Left renal cortex interstitium (tissue), 4 donors: ENCODE measurements at places on chromosomes 7 and 10.
A peak's percentile ranks its signal among the peaks of the same experiment; 100 is the strongest.

DNA sequence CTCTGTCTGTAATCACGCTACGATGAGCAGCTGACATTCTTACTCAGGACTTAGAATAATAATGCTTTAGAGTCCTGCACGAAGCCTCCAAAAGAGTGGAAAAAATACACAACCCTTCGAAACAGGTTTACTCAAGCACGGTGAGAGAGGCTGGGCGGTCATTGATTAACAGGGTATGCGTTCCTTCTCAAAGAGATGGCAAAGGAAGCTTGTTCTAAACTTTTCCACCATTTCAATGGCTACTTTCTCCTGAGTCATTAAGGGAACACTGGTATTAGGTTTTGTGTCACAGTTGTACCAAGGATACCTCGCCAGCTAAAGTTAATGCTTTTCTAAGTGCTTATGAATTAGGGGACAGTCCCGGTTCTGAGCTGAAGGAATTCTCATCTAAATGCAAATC, 141.9 kb upstream of the RHEB start:
- peak; percentile 40 for DNase-seq

- no peak for DNase-seq
Observed at GRCh38 chr7:13982940-13983677, 6.4 kb downstream of the ETV1 start.

GRCh38 chr10:69899727-69900595, 98.3 kb downstream of the COL13A1 start:
- no peak for DNase-seq

GRCh38 chr7:2466675-2467074, 9.5 kb downstream of the GRIFIN start:
- no peak for DNase-seq

- no peak for DNase-seq
Observed at GRCh38 chr10:75972491-75973276, 541.3 kb downstream of the LRMDA start.

DNA sequence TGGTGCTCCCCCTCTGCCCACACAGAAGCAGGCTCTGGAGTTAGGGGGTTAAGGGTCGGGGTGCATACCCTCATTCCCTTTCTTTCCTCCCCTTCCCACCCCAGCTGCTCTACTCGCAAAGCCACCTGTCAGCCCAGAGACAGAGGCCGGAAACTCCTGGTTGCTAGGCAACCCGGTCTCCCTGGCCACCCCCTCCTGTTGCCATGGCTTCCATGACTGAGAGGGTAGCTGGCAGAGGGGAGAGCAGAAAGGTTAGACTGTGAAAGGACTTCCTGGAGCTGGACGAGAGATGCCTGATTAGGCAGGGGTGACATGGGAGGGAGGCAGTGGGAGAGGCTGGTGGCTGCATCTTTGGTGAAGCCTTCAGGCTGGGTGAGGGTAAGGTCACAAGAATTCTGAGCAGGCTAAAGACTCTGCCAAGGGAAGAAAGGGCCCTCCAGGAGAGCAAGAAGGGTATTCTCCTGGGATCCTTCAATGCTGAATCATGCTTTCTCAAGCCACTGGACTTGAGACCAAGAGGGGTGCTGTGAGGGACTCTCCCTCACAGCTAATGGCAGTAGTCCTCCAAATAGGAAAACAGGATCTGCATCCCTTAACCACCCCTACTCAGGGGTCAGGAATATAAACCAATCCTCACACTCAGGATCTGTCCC, 5.4 kb downstream of the PSD start:
- DNase-seq: no peak

GRCh38 chr7:44881610-44882009, 3.7 kb downstream of the PURB start:
- DNase-seq: no peak

DNA sequence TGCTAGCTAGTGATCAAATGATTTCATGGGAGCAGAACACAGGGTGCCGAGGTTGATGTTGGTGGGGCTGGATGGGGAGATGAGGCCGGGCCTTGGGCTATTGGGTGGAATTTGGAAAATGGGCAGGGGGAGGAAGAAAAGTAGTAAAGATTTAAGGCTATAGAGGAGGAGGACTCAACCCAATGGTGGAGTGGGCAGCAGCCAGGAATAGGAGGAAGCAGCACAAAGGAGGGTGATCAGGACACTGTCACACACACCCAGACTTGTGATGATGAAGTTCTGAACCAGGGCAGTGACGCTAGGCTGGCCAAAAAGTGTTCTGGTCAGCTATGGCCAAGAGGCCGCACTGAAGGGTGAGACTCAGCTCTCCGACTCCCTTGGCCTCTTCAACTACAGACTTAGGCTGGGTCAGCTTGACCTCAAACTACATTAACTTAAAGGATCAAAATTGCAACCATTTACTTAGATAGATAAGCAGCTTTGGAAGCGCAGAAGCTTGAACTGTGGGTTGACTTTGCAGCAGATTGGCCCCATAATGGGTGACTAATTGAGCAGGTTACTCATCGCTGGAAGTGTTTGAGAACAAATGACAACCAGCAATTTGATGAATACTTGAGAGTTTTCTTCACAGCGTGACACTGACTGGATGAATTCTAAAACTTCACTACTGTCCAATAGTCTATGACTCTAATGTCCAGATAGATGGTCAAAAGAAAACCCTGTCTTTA, 29.4 kb upstream of the GPR26 start:
- DNase-seq: no peak

DNA sequence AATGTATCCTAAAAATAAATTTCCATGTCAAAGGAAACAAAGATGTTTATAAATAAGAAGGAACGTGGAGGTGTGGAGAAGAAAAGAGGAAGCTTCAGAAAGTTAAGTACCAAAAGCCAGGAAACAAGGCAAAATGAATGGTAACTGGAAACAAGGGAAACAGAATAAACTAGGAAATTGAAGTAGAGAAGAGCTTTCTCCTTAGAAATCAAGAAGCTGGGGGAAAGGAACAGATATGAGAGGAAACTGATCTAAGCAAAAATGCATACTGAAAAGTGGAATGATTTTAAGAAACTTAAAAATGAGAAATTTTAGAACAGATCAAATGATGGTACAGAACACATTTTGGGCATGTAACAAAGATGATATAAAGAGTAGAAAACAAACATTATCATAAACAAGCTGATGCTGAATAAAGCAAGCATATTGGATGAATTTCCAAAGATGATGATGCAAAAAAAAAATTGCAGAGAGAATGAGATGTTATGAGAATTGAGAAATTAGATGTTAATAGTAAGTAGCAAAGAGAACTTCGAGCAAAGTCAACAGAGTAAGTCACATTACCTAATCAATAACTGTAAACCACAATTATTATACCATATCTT, 1.9 kb downstream of the BRAF start:
- no peak for DNase-seq

GRCh38 chr10:52853704-52854103, 81.1 kb upstream of the MBL2 start:
- DNase-seq: no peak

DNA sequence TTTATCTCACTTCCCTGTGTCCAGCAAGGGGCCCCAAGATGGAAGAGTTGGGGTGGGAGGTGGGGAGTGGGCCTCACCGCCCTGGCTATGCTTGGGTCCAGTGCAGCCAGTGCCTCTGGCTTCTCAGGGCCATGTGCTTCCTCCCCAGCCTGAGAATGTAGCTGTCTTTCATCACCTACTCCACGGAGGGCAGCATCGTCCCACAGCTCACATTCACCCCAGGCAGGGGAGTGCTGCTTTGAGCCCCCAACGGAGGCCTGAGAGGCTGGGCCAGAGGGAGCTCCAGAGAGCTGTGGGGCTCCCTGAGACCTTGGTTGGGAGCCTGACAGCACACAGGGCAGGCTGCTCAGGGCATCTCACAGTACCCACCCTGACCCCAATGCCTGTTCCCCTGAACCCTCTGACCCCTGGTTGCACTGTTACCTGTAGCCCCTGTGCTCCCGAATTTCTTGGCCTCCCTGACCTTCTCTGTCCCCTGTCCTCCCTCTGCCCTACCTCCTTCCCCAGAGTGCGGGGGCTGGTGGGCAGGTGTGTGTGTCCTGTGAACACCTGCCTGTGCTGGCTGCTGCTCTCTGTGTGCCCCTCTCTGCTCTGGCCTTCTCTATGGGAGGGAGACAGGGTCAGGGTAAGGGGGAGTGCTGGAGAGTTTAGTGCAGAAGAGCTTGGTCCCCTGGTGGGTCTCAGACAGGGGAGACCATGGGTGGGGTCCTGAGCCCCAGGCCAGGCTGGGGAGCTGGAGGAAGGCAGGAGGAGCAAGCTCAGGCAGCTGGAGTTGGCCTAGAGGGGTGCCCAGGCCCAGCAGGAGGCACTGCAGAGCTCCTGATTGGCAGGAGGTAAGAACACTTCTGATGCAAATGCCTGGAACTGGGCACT, 19.6 kb upstream of the ZNF488 start:
- no peak for DNase-seq

GRCh38 chr10:98474628-98475027, 27.9 kb upstream of the HPS1 start:
- DNase-seq: no peak

- DNase-seq: no peak
Observed at GRCh38 chr10:107553470-107553869, 389.0 kb upstream of the SORCS1 start.

DNA sequence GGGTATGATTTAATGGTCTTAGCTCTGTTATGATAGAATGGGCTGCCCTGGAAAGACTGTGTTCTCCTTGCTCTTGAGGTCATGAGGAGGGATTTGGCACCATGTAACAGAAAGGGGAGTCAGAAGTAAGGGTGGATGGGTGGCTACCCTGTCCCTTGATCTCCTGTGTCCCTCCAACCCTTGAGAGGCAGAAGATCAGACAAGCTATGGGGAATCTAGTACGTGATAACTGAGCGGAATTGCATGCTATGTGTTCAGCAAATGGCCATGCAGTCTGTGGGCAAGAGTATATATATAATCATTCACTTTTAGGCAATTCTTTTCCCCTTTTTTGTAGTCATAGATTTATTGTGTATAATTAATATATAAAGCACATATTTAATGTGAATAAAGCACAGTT, 174.9 kb downstream of the SEC23IP start:
- no peak for DNase-seq

- no peak for DNase-seq
Observed at GRCh38 chr7:155702616-155703015, 58.2 kb downstream of the RBM33 start.

GRCh38 chr10:32142646-32143045, 86.4 kb upstream of the KIF5B start:
- no peak for DNase-seq

GRCh38 chr7:7798510-7798909, 80.1 kb upstream of the RPA3 start:
- no peak for DNase-seq

- DNase-seq: no peak
Observed at GRCh38 chr7:20440472-20441105, 109.9 kb downstream of the ITGB8 start.

DNA sequence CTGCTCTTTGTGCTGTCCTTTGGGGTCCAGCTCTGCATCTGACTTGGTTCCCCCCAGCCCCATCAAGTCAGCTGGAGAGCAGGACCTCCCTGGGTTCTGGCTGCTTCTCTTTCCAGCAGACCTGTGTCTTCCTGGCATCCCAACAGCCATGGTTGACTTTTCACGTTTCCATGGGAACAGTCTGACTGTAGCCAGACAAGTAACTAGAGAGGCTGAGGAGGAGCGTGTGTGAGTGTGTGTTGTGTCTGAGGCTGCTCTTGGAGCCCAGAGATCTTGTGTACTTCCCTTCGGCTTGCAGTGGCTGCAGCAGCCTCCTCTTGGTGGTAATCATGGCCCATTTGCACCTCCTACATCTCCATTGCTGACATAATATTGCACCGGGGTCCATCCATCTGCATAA, 332.0 kb downstream of the RPS24 start:
- DNase-seq: peak; percentile 75

DNA sequence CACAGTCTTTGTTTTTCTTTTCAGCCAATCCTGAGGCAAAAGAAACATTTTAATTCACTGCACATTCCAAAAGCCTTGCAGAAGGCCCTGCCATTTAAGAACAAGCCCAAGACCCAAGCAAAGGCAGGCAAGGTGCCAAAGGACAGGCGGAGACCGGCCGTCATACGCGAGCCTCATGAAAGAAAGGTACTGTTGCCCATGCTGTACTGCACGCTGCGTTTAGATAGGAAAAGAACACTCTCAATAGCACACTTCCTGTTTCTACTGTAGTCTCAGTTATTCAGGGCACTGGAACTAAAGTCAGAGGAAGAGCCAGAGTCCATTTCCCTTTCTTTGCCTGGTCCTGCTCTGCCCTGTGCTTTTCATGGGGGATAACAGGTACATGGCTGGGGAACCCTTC, 47.6 kb downstream of the BMS1 start:
- no peak for DNase-seq

DNA sequence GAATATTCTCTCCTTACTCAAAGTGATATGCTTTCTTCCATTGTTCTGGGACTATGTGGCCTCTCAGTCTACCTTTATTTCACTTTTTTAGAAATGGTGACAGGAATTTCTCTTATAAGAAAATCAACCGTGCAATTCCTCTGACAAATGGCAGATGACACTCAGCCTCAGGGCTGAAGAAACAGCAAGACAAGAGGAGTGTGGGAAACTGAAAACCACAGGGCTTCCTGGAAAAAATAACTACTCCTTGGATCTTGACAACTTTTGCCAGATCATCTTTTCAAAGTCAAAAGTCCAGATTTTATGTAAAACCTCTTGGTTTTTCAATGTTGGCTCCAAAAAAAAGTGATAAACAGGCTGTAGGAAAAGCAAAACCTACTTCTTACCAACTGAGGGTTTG, 121.5 kb downstream of the TYW1B start:
- no peak for DNase-seq

DNA sequence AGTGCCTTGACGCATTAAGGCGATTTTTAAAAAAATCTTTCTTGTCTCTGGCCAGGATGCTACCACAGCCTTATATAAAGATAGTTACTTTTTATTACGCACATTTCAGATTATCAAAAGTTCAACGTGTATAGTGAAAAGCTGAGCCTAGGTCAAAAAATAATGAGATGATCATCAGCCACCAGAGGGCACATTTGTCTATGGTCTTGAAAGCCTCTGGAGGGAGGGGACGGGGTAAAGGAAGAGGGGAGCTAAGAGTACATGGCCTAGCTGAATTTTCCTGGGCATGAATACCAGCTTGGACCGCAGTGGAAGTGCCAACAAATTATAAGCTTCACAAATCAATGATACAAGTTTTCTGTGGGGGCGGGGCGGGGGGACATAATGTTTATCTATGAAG, 285.9 kb upstream of the SMIM30 start:
- no peak for DNase-seq

- DNase-seq: no peak
Observed at GRCh38 chr10:76291175-76291574, 859.8 kb downstream of the LRMDA start.

- no peak for DNase-seq
Observed at GRCh38 chr7:88312061-88312663, 5.5 kb upstream of the STEAP4 start.
